ENCODE measurements at places on chromosomes 3 and 15.

DNA sequence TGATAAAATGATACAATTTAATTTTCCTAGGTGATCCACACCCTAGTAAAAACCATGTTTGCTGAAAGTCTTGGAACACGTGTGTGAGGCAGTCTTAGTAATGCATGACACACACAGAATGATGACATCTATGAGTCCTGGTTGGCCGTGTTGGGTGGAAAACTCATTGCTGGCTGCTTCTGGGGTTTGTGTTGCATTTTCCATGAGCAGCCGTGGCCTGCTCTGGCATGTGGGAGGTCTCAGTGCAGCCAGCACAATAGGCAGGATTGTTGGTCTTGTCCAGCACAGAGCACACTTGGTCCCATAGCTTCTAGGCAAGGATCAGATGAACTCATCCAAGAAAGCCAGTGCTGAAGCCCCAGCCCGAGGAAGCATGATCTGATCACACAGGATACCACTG, 172.8 kb upstream of the UBE3A start:
- no peak for DNase-seq

DNA sequence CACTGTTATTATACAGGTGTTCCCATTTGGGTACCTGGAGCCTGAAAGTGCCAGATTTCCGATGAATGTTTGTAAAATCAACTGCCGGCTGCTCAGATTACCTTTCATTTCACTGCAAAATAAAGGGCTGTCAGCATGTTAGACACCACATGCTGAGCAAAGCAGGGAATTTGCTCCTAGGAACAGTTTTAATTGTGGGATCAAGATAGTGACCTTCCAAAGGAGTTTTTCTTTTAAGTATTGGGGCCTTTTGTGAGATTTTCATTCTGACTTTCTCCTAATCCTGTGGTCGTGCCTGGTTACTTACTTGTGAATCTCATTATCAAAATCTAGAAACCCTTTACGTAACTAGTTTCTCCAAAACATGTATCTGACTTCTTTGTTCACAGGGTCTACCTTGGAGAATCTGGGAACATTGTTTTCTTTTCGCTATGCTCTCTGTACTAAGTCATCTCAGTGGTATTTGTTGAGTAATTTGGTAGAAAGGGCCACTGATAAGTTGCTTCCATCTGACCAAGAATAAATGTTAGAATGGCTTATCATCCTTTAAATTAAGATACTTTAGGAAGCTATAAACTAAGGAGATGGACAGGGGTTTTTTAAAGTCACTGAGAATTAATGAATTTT, 40.8 kb upstream of the LRTM1 start:
- DNase-seq: no peak

GRCh38 chr15:87215100-87215499, 1041.4 kb downstream of the NTRK3 start:
- DNase-seq: no peak

DNA sequence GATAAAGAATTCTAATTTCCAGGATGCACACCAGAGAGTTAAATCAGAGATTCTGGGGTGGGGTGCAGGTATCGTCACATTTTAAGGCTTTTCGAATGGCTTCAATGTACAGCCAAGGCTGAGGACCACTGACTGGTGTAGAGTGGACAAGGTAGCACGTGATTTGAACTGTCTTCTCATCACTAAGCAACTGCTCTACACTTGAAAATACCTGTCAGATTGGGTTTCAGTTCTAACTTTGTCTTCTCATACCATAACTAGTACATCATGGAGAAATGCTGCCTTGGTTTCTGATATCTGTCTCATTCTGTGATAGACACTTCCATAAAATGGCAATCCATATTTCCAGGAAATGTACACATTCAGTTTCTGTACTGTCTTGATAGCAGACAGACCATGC, 58.0 kb upstream of the MRPL3 start:
- no peak for DNase-seq

GRCh38 chr15:100718075-100718980, 115.9 kb downstream of the ASB7 start:
- no peak for DNase-seq

DNA sequence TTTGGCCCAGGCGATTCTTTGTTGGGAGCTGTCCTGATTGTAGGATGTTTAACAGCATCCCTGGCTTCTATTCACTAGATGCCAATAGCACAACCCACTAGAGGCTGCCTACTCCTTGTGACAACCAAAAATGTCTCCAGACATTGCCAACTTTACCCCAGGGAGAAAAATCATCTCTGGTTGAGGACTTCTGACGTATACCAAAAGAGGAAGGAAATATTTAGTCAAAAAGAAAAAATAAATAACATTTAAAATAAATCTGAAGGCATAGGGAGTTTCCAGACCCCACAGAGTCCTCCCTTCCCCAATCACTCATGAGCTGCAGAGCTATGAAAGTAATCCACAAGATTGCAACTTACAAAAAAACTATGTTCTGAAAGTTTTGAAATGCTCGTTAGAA, 61.0 kb downstream of the MECOM start:
- DNase-seq: no peak

DNA sequence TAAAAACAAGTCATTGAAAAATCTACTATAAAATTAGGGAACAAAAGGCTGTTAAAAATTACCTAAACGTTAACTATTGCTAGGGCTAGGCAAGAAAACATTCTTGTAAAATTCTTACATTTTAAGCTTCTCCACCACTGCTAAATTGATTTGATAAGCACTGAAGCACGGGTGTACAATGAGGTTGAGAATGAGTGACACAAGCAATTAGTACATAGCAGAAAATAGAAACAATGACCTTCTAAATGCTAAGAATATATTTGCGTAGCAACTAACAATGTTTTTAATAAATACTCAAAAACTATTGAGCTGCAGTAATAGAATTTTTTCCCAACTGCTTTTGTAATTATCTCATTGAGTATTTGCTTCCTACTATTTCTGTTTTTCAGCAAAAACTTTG, 4.7 kb downstream of the SGO1 start:
- no peak for DNase-seq

DNA sequence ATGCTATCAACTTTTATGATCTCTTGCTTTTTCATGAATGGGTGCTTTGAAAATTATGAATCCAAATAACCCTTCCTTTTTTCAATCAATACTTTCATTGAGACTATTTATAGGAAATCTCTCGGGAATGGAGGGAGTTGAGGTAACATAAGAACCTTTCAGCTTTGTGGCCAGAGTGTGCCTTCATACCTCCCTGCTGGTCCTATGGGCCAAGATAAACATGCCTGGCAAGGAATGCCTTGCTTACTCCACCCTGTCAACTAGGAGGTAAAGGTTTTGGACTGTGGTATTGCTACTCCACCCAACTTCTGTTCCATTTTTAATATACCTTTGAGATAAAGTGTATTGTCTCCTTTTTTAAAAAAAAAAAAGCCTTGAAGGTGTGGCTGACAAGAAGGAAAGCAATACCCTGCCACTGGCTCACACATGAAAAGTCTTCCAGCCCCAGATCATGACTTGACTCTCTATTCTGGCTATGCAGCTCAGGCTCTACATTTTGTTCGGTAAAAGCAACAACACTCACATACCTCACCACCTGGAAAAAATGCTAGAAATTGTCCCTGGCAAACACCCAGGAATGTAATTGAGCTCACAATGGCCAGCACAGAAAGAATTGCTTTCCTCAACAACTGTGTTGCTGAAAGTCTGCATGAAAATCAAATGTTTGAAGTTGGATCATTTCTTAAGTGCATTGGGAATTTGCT, 35.8 kb downstream of the COL8A1 start:
- no peak for DNase-seq

- peak; percentile 78 for DNase-seq
Measured at GRCh38 chr15:94230883-94231722, at the start of gene MCTP2. Gene MCTP2, plus strand, starts transcription at chr15:94231561. Its CDS starts 66,705 bp downstream, at chr15:94298266.

- no peak for DNase-seq
Measured at GRCh38 chr15:39859636-39860035, 60.4 kb downstream of the GPR176 start.

GRCh38 chr3:5431146-5431545, 243.6 kb downstream of the EDEM1 start:
- no peak for DNase-seq

GRCh38 chr3:143843587-143843986, 4.7 kb downstream of the SLC9A9 start:
- DNase-seq: no peak

- no peak for DNase-seq
Measured at GRCh38 chr15:26314577-26314976, 451.4 kb upstream of the ATP10A start.

- no peak for DNase-seq
Measured at GRCh38 chr3:133833267-133833666, 27.7 kb downstream of the SRPRB start.

- DNase-seq: no peak
Measured at GRCh38 chr3:155385896-155386625, 92.6 kb upstream of the STRIT1 start.

GRCh38 chr3:169668072-169668956, 4.8 kb upstream of the MECOM start:
- peak; percentile 39 for DNase-seq

- DNase-seq: no peak
Measured at GRCh38 chr3:27486336-27486735, 2.2 kb upstream of the SLC4A7 start.

DNA sequence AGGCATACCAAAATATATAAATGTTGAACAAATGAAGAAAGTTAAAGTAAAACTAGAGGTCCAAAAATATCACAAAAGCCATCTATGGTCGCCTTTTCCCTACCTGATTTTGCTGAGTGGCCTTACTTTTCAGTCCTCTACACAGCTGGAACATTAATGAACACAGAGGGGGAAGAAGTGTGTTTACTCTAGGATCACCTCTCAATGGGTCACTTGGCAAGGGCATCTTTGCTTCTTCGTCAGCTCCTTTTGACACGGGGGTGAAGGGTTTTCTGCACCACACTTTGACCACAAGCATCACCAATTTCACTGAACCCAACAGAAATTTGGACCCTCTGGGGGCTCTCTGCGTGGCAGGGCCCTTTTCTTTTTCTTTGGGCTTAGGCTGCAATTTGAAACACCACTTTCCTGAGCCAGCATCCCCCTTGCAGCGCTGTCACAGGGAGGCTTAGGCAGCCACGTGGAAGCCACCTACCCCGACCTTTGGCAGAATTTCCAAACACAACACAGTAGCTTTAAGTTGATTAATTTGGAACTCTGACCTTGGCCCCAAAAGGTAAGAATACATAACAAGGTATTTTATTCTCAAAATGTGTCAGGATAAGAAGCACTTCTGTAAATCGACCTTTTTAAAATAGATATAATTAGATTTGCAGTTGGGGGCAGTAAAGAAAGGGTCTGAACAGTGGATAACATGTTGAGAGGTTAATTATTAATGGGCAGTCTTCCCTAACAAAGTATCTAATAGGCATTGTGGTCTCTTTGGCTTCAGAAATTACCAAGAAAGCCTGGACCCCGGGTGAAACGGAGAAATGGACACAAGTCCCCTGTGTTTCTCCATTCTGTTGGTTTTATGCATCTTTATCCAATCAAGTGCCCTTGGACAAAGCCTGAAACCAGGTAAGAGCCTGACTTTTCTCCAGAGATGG, at the start of gene LIPC:
LIPC (plus strand) TSS at position 771 of the 929 bp plus-strand sequence; CDS start at position 813, 42 bp downstream.
- DNase-seq: no peak

GRCh38 chr15:66023311-66023972, 154.2 kb downstream of the RAB11A start:
- DNase-seq: no peak

DNA sequence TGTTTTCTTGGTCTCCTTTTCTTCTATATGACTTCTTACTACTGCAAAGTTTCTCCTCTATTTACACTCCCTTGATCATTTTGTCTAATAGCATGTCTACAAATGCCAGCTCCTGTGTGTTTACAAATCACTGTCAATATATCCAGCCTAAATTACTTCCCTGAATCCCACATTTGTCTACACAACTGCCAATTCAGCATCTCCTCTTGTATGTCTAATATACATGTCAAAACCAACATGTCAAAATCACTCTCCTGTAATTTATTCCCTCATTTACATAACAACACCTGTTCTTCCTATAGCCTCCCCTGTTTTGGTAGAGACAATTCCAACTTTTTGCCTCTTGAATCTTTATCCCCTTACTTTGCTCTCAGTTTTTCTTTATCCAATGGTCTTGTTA, 359.3 kb downstream of the PLOD2 start:
- DNase-seq: no peak

- DNase-seq: no peak
Measured at GRCh38 chr3:98577178-98577895, 16.1 kb downstream of the CPOX start.

- no peak for DNase-seq
Measured at GRCh38 chr15:49964061-49964460, 155.0 kb downstream of the ATP8B4 start.

GRCh38 chr3:295166-295565, 98.6 kb downstream of the CHL1 start:
- no peak for DNase-seq

- DNase-seq: no peak
Measured at GRCh38 chr3:179942553-179943075, 94.1 kb downstream of the PEX5L start.

DNA sequence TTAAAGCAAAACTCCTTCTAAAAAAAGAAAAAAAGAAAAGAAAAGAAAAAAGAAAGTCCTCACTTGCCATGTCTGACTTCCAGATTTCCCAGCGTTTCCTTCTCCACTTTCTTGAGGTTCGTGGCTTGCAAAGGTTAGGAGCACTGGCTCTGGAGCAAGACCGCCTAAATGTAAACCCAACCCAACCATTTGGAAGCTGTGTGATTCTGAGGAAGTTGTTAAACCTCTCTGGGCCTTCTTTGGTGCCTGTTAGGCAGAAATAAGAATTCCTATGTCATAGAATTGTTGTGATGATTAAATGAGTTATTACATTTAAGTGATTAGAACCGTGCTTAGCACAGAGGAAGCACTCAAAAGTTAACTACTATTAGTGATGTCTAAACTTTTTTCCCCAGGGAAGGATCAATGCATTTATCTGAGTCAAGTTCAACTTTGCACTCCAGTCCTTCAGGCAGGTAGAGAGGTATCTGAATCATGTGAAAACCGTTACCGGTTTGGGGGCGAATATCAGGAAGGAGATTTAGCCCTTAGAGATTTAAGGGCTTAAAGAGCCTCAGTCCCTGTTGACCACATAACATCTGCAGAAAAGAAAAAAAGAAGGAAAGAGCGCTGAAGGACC, 78.3 kb upstream of the HES1 start:
- no peak for DNase-seq

DNA sequence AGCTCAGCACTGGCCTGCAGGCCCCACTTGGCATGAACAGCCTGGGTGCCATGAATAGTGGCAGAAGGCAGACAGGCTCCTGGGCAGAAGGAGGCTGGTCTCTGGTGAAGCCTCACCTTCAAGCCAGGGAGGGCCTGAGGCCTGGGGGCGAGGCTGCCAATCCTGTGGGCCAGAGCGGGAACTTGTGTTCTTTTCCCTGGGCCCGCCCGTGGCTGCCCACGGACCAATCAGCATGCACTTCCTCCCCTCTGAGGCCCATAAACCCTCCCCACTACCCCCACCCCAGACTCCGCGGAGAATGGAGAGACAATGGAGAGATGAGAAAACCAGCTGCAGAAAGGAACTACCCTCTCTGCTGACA, 283.8 kb upstream of the ROBO1 start:
- no peak for DNase-seq

Measured in activated naive CD4-positive, alpha-beta T cell treated with anti-CD3 and anti-CD28 coated beads, Interleukin-2, amount 50 U/mL, for 72 hours (primary cell).